Stimulated activated CD4-positive, alpha-beta T cell treated with anti-CD3 and anti-CD28 coated beads, Interleukin-12 subunit alpha, Interleukin-12 subunit beta, amount 100 ng/mL, for 24 hours (primary cell): ENCODE measurements at places on chromosomes 3 and 15.

DNA sequence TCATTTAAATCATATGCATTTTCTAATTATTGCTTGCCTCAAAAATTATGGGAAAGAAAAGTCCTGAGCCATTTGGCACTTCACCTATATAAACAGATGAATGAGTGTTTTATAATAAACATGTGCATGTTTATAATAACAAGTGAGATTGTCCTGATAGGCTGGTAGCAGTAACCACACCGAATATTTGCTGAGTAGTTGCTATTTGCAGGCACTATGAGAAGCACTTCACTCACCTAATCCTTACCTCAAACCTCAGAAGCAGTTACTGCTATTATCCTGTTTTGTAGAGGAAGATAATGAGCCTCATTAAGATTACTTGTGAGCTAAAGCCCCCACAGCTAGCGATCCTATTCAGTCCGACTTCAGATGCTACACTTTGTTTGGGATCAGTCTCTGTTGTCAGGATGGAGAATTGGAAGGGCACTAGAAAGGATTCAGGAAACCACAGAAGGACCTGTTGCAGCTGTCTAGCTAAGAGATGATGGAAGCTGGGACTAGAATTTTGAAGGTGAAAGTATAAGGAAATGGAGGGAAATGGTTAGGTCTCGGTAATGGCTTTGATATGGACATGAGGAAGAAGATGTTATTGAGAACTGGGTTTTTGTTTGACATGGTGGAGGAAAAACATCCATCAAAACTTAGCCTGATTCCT lies 28.4 kb upstream of the MAGI1 start:
- no peak for DNase-seq

DNA sequence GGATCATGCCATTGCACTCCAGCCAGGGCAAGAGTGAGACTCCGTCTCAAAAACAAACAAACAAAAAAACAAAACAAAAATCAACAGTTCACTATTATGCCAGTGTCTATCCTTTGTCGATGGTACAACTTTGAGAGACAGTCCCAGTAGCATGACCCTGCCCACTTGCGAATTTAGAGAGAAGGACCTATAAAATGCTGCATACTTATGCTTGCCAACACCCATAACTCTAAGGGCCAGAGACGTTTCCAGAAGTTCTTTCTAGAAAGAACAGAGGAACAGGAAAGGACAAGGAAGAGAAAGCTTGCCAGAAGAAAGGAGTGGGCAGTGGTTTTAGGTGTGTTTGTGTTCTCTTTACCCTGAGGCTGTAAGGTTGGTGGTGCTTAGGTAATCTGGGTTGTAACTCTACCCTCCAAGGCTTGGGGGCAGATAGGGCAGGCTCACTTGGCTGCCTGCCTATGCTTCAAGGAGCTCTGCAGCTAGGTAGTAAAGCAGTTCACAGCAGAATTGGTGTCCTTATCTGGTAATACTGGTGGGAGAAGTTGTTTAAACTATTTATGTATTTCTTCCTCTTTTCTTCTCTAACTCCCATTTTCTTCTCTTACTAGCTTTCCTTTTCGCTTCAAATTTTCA lies 50.6 kb upstream of the SPPL2A start:
- DNase-seq: no peak

DNA sequence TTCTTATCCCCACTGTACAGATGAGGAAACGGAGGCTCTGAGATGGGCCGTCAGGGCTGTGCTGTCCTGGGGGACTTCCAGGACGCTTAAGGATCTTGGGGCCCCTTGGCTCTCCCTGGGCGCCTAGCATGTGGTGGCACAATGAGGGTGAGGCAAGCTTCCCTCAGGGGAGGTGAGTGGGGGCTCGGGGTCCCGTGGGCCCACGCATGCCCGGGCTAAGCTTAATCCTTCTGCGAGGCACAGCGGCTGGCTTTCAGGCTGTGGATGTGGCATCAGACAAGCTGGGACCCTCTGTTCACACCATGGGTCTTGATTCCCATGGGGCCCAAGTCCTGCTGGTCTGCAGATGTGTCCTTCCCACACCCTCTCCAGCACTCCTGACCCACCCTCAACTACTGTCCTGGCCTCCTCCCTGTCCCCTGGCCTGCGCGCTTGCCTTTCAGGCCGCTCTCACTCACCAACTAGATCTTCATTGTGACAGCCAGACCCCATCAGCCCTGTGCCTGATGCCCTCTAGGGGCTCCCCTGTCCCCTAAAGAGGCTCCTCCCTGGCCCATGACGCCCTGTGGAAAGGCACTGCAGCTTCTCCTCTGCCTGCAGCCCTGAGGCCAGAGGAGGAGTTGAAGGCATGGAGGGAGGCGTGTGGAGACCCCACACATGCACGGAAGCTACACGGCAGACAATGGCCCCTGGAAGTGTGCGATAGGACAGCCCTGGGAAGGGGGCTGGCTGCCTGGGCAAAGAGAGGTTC lies 11.3 kb downstream of the DUSP7 start:
- DNase-seq: no peak

GRCh38 chr3:178342111-178342510 lies 194.1 kb upstream of the KCNMB2 start:
- no peak for DNase-seq

GRCh38 chr3:19264424-19264823 lies 116.1 kb downstream of the KCNH8 start:
- no peak for DNase-seq
